ENCODE measurements at places on chromosomes 6 and 20.
A peak's percentile ranks its signal among the peaks of the same experiment; 100 is the strongest.

- no peak for DNase-seq
Measured at GRCh38 chr20:58868795-58869194, 16.3 kb downstream of the GNAS start.

GRCh38 chr6:137013738-137014602 is 30.8 kb downstream of the IL20RA start:
- DNase-seq: no peak

- DNase-seq: no peak
Measured at GRCh38 chr20:44770484-44771171, 25.0 kb downstream of the KCNK15 start.

GRCh38 chr20:2859330-2860121 is 13.8 kb upstream of the PTPRA start:
- peak; percentile 25 for DNase-seq

DNA sequence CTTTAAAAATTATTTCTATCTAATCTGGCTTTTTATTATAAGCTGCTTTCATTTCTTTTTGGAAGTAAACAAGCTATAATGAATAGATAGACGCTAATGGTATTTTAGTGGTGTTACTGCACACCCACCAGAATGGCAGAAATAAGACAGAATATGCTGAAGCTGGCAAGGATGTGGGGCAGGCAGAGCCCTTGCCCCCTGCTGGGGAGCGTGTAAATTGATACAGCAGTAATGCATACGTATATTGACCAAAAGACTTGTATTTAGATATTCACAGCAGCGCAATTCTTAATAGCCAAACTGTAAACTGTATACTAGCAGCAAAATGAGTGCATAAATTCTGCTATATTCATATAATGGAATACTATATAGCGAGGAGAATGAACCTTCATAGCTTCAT is 35.3 kb downstream of the TMEM181 start:
- DNase-seq: no peak

- DNase-seq: no peak
Measured at GRCh38 chr6:161169696-161170095, 104.2 kb downstream of the AGPAT4 start.

GRCh38 chr6:42498473-42499128 is 46.9 kb upstream of the TRERF1 start:
- no peak for DNase-seq

DNA sequence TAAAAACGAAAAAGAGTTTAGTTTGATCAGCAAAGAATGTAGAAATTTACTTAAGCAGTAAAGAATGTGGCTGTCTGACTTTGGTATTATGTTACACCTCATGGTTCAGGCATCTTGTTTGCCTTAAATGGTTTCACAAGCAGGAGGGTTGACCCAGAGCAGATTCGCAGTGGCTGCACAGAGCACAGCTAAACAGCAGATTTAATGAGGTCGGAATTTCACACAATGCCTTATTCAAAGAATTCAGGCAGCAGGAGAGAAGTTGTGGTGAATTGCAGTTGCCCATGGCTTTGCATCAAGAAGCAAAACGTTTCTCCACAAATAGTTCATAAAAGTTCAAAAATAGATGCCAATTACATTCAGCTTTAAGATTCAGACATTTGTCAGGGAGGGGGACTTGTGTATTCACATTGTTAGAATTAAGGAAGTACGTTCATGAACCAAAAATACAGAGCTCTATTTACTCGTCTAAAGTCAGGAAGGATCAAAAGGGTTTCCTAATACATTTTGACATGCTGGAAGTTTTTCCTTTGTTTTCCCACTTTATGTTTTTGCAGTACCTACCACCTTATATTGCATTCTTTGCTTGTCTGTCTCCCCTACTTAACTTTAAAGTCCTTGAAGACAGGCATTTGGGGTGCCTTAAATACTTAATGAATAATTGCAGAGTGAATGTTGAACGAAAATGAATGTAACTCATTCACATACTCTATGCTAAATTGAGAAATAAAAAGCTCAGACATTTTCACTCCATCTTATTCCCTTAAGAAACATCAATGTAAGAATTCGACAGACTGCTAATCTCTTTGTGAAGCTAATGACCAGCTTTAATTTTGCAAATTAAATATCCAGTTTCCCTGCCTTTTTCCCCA is 1163.6 kb upstream of the CITED2 start:
- no peak for DNase-seq
